ENCODE measurements at places on chromosomes 7 and 10.

- no peak for DNase-seq
- H3K27me3 ChIP-seq: no peaks in the 10 kb centered on the region
- no peak overlapping the region for H3K4me3 ChIP-seq
- H3K4me1 ChIP-seq: no peaks in the 10 kb centered on the region
Observed at GRCh38 chr10:122139627-122140170, 131.4 kb upstream of the BTBD16 start.

DNA sequence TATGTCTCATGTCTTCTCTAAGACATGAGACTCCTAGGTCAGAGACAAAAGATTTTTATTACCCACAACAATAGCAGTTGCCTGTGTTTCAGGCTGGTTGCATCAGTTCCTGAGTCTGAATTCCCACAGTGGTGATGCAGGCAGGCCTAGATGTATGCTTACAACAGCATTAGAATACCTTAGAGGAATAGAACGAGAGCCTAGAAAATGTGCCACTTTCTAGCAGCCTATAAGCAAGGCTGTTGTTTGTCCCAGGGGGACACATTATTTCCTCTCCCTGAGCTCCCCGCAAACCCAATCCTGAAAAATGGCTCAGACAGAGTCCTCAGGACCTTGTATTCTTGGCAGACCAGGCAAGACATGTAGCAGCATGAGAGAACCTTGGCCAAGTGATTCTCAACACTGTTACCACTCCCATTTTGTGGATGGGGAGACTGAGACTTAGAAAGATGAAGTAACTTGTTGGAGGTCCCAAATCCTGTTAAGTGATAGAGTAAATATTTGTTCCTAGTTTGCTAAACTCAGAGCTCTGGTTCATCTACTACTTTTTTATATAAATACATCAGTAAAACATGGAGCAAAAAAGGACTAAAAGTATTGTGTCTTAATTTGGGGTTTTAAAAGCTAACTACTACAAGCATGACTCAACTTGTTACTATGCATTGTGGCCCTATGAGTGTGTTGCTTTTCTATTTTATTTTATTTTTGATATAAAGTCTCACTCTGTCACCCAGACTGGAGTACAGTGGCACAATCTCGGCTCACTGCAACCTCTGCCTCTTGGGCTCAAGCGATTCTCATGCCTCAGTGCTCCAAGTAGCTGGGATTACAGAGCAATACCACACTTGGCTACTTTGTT lies 14.2 kb downstream of the VTI1A start:
- no peaks in the 10 kb centered on the region for H3K27me3 ChIP-seq
- peaks cover 11% of the 10 kb centered on the region for H3K36me3 ChIP-seq
- H3K4me1 ChIP-seq: no peaks in the 10 kb centered on the region
- H3K27ac ChIP-seq: no peak overlapping the region
- H3K4me3 ChIP-seq: no peak overlapping the region
- DNase-seq: no peak

DNA sequence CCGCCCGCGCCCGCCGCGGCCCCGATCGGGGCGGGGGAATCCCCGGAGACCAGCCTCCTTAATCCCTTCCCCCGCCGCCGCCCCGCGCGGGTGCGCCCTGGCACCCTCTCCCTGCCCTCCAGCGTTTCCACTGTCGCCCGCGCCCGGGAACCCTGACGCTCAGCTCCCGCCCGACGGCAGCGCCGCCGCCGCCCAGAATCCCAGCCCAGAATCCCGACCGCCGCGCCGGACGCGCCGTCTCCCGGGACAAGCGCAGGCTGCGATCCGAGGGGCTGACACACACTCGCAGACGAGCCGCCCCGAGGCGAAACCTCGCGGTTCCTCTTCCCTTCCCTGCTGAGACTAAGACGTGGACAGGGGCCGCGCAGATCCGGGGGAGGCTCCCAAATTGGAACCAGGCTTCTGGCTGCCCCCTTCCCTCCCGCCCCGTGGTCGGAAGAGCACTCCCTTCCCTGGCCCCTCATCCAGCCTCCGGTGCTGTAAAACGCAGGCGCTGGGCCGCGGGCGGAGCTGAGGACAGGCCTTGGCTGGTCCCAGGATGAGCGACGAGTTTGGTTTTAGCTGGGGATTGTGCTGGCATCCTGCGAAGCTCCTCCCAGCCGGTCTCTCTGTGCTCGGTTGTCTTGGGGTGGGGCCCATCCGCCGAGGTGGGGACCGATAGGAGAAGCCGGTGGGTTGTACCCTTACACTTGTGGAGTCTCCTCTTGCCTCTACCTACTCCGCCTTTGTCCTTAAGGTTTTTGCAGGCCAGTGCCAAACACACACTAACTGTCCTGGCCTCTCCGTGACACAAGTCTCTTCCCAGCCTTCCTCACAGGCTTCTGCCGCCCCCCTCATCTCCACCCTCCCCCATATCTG lies 1.1 kb downstream of the MARVELD1 start:
- H3K36me3 ChIP-seq: no peaks in the 10 kb centered on the region
- peaks cover 9% of the 10 kb centered on the region for H3K4me1 ChIP-seq
- peak overlapping the region; percentile 59 for H3K4me3 ChIP-seq
- H3K27me3 ChIP-seq: peaks cover 27% of the 10 kb centered on the region

DNA sequence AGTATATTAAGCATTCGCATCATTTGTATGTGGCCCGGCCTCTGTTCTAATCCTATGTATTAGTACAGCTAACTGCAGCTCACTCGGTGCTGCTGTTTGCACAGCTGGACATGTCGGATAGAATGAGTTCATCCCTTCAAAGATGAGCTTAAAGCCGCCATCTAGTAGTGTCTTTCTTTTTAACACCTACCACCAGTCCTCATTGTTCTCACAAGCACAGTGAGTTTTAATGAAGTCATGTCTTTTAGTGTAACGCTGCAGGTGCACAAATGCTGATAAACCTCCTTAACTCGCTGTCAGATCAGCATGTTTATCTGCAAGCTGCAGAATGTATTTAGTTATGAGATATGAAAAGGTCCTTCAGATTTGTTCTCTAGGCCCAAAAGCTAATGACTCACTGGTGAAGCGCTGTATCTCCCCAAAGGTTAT lies 247.5 kb downstream of the MTERF1 start:
- no peak overlapping the region for H3K27ac ChIP-seq
- H3K4me3 ChIP-seq: no peak overlapping the region
- H3K27me3 ChIP-seq: no peaks in the 10 kb centered on the region
- no peaks in the 10 kb centered on the region for H3K4me1 ChIP-seq

DNA sequence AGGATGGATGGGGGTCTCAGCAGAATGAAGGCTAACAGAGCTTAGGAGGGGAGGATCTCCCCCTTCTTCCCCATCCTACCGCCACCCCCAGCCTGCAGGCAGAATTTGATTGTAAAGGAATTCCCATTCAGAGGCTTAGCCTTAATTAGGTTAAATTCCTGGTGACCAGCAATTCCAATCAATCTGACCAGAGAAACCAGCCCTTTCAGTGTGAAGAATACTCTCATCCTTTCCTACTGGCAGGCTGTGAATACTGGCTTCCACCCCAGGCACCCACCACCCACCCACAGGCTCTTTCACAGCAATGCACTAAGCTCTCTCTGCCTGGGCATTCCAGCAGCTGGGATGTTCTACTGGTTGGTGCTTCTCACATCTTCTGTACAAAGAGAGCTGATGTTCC lies 137.9 kb upstream of the LYZL1 start:
- no peak overlapping the region for H3K4me3 ChIP-seq
- no peaks in the 10 kb centered on the region for H3K4me1 ChIP-seq
- H3K27ac ChIP-seq: no peak overlapping the region
- no peak for DNase-seq
- no peaks in the 10 kb centered on the region for H3K36me3 ChIP-seq
- H3K27me3 ChIP-seq: no peaks in the 10 kb centered on the region

DNA sequence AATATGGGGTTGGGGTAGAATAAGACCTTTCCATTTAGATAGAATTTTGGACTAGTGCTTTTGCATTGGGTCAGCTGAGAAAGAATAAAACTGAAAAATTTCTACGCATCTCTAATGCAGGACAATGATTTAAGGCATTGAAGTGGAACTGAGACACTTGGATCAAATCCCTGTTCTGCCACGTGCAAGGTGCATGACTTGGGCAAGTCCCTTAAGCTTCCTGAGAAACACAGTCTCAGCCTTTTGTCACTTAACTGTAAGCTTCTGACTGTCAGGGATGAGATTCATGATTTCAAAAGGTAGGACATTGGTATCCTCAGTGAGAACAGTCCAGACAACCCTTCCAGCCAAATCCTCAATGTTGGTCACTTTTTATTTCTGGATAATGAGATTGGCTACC lies 59.2 kb downstream of the ENTPD1 start:
- no peaks in the 10 kb centered on the region for H3K27me3 ChIP-seq
- H3K4me1 ChIP-seq: no peaks in the 10 kb centered on the region

- H3K4me1 ChIP-seq: no peaks in the 10 kb centered on the region
- DNase-seq: no peak
- H3K27ac ChIP-seq: no peak overlapping the region
- H3K36me3 ChIP-seq: no peaks in the 10 kb centered on the region
- no peak overlapping the region for H3K4me3 ChIP-seq
- H3K27me3 ChIP-seq: no peaks in the 10 kb centered on the region
Observed at GRCh38 chr7:137958470-137959431, 43.1 kb downstream of the CREB3L2 start.

DNA sequence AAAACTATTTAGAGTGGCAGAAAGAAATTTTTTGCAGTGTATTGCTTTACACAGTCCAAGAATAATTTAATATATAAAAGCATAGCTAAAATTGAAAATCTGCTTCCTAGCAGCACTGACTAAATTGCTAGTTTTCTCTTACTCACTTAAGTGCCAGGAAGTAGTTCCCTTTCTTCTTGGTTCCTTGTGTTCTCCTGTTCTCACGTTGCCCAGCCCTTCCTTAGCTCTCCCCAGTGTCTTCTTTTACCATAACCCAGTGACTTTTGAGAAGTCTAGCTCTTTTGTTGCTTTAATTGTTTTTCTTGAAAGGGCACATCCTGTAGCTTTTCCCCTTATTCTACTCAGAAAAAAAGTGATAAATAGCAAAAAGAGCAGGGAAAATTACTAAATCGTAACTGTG lies 215.5 kb downstream of the THSD7A start:
- no peak for DNase-seq
- no peak overlapping the region for H3K27ac ChIP-seq
- no peaks in the 10 kb centered on the region for H3K36me3 ChIP-seq
- no peaks in the 10 kb centered on the region for H3K27me3 ChIP-seq

- no peak overlapping the region for H3K4me3 ChIP-seq
- no peak for DNase-seq
- no peak overlapping the region for H3K27ac ChIP-seq
- H3K4me1 ChIP-seq: peaks cover 38% of the 10 kb centered on the region
- H3K36me3 ChIP-seq: peaks cover 3% of the 10 kb centered on the region
Observed at GRCh38 chr7:55592492-55592891, 20.2 kb upstream of the VOPP1 start.

Measured in thymus (tissue), 14 donors.